ENCODE measurements at places on chromosomes 12 and 14.
A peak's percentile ranks its signal among the peaks of the same experiment; 100 is the strongest.

DNA sequence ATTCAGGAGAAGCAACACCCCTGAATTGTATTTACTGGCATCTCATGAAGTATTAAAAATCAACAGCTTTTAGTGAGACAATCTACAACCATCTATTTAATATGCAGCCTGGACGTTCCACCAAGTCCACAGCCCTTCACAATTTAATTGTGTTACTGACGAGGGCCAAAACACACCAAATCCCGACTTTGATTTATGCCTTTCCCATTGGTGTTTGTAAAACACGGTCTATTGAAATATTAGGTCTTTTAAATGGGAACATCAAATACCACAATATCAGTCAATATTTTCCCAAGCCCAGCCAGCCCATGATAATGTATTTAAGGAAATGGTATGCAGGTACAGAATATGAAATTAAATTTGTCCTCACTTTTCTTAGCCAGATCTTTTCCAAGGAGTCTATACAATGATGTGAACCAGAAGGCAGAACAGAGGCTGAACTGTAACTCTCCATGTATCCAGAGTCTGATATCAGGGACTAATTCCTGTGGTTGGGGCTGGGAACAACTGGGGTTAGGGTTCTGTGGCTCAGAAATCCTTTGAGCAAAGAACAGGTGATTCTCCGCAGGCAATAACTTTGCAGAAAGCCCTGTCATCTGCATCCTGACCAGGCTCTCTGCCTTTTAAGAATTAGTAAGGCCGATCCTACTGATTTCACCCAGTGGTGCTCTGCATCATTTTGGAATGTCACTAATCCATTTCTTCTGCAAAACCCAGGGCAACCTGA, 179.3 kb upstream of the GZMB start:
- no peak for DNase-seq

- no peak for DNase-seq
Observed at GRCh38 chr12:123384318-123384993, 524 bp downstream of the KMT5A start.

GRCh38 chr14:80427101-80427500, 215.8 kb upstream of the DIO2 start:
- DNase-seq = no peak

GRCh38 chr12:104006929-104007328, 41.3 kb downstream of the TDG start:
- no peak for DNase-seq

GRCh38 chr12:3249081-3249800, 172.1 kb downstream of the TSPAN9 start:
- DNase-seq = no peak

GRCh38 chr12:50477241-50477832, 27.4 kb upstream of the DIP2B start:
- no peak for DNase-seq

- DNase-seq = no peak
Observed at GRCh38 chr12:130162267-130162666, at the start of gene FZD10. Gene FZD10, plus strand, starts transcription at chr12:130162464. Its CDS starts 479 bp downstream, at chr12:130162943.

GRCh38 chr14:53894456-53894855, 62.2 kb downstream of the BMP4 start:
- no peak for DNase-seq

DNA sequence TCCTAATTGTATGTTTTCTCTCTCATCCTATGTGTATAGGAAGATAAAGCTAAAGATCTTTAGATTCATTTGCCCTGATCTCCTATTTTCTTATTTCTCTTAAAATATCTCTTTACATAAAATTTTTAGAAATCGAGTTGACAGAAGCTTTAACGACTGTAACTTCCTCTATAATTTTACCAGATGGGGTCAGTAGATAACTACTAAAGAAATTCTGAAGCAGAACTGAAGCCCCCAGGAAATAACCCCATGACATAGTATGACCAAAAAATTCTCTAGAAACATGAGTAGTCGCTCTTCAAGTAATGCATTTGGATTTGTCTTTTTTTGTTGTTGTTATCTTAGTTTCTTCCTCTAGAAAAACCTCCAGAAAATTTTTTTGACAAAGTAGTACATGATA, 288.0 kb downstream of the ERC1 start:
- no peak for DNase-seq

GRCh38 chr12:111454311-111454710, 48.6 kb downstream of the SH2B3 start:
- no peak for DNase-seq

DNA sequence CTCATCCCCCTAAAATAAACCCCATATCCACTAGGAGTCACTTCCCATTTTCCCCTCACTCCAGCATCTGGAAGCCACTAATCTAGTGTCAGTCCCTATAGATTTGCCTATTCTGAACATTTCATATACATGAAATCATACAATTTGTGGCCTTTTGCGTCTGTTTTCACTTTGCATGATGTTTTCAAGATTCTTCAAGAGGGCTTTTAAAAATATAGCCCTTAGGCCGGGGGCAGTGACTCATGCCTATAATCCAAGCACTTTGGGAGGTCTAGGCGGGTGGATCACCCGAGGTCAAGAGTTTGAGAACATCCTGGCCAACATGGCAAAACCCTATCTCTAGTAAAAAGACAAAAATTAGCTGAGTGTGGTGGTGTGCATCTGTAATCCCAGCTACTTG, 104.7 kb downstream of the VEZT start:
- DNase-seq = no peak

DNA sequence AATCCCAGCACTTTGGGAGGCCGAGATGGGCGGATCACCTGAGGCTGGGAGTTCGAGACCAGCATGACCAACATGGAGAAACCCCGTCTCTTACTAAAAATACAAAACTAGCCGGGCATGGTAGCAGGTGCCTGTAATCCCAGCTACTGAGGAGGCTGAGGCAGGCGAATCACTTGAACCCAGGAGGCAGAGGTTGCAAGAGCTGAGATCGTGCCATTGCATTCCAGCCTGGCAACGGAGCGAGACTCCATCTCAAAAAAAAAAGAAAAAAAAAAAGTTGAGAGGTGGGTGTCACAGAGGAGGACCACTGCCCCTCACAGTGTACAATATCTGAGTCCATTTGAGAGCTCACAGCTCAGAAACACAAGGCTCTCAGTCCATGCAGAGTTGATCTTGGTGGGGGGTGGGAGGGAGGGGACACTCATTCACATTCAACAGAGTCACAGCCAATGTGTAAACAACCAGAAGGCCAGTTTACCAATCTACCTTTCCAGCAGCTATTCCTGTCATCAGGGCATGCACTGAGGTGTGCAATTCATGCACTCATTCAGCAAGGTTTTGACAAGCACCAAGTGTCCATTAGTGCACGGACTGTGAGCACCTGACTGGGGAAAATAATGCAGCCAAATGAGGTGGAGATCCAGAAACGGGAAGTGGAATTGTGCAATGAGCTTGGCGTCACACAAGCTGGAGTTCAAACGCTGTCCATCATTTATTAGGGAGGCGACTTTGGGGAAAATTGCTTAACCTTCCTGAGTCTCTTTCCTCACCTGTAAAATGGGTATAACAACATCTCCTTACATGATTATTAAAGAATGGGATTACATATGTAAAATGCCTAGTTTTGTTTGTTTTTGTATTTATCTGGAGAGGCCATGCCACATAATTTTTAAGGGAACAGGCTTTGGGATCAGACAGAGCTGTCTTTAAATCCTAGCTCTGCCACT, 4.4 kb upstream of the EIF5 start:
- no peak for DNase-seq

- peak; percentile 67 for DNase-seq
Observed at GRCh38 chr14:75522224-75522982, at the start of gene BATF. Gene BATF, plus strand, starts transcription at chr14:75522469. Its CDS starts 214 bp downstream, at chr14:75522683.

DNA sequence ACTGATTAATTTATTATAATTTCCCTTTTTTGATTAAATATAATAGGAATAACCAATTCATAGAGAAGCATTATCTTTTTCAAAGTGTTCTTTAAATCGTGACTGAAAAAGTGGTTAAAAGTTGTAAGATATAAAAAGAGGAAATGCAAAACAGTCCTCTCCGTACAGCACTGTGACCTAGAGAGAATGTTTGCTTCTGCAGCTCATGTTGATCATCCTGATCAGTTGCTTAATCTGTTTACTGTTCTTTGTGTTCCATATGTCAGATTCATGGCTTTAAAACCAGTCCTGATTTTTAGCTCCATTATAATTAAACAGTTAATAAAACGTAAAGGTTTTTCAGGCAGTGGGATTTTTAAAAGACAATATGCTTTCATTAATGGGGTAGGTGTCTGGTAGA, 4.7 kb downstream of the TTC8 start:
- no peak for DNase-seq

DNA sequence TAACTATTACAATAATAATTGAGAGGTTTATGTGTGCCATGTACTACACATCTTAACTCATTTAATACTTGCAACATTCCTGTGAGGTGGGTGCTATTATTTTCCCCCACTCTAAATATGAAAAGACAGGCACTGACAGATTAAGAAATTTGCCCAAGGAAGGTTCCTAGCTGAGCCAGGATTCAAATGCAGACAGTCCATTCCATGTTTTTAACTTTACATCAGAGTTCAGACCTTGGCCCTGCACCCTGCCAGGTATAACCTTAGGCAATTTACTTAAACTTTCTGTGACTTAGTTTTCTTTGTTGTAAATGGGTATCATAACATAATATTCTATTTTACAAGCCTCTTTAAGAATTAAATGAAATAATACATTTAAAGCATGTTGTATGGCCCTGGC, 26.6 kb downstream of the RDH12 start:
- no peak for DNase-seq

GRCh38 chr14:81231540-81231939, 10.8 kb upstream of the GTF2A1 start:
- DNase-seq = no peak

DNA sequence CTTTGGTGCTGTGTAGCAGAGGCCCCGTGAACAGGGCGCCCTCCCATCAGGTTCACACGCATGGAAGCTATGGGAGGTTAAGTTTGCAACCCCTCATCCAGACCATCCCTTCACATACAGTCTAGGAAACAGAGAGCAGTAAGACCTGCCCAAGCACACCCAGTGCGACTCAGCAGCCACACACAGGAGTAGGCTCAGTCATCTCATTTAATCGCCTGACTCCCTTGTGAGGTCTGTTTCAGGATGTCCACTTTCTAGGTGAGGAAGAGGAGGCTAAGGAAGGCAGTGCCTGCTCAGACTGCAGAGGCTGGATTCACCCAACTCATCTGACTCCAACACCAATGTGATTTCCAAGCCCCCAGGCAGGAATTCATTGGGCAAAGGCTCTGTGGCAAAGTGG, 11.9 kb downstream of the BDKRB1 start:
- DNase-seq = no peak

- DNase-seq = no peak
Observed at GRCh38 chr12:1350055-1350933, 244.1 kb downstream of the FBXL14 start.

- no peak for DNase-seq
Observed at GRCh38 chr14:43647302-43647701, 859.8 kb downstream of the FSCB start.

GRCh38 chr14:33727606-33728005, 223.3 kb downstream of the EGLN3 start:
- DNase-seq = no peak

- DNase-seq = no peak
Observed at GRCh38 chr14:85534458-85535293, 4.7 kb downstream of the FLRT2 start.

DNA sequence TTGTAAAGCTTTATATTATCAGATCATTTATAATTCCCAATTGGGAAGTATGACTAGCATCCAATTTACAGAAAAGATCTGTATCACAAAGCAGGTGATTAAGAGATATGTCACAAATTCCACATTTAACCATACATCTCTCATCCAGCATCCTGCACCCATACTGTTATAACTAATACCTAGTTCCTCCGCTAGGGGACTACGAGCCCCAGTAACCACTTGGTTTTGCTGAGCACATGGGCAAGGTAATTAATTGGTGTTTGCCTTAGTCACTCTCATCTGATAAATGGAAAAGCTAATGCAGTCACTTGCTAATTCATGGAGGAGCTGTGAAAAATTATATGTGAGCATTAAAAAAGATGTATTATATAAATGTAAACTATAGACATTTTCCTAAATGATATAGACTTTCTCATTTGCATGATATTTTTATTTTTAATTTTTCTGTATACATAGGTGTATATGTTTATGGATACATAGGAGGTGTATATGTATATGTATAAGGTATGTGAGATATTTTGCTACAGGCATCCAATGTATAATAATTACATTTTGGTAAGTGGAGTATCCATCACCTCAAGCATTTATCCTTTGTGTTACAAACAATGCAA, 1031.8 kb downstream of the GALC start:
- no peak for DNase-seq

- no peak for DNase-seq
Observed at GRCh38 chr14:91350483-91350812, 67.2 kb downstream of the CCDC88C start.

DNA sequence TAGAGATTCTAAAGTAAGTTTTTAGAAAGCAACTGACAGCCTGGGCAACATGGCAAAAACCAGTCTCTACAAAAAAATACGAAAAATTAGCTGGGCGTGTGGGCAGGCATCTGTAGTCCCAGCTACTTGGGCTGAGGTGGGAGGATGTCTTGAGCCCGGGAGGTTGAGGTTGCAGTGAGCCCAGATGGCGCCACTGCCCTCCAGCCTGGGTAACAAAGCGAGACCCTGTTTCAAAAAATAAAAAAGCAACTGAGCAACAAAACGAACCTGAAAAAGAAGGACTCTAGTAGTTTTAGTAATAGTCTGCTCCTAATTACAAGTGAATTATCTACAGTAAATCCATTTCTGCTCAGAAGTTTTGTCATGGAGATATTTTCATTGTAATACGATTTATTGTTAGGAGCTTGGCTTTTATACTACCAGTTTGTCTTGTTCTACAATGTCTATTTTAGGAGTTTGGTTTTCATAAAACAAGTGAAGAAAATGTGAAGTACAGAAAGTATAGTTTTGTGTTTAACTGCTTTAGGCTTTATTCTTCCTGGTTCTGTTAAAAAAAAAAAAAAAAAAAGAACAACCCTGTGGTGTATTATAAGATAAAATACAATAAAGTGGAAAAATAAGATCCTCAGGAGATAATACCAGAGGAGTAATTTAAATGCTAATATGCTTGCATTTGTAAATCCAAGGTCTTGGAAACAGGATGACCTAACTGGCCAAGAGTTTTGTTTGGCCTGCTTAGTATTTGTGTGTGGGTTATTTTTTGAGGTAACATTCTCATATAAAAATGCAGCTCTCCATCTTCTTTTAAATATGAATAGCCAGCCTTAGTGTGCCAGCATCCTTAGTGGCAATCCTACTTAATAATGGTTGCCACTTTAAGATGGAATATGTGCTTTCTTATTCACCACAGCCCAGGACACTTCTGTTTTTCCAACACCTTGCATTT, 2.8 kb downstream of the TMX1 start:
- no peak for DNase-seq

GRCh38 chr12:87795555-87795954, 233.6 kb downstream of the C12orf50 start:
- DNase-seq = no peak

DNA sequence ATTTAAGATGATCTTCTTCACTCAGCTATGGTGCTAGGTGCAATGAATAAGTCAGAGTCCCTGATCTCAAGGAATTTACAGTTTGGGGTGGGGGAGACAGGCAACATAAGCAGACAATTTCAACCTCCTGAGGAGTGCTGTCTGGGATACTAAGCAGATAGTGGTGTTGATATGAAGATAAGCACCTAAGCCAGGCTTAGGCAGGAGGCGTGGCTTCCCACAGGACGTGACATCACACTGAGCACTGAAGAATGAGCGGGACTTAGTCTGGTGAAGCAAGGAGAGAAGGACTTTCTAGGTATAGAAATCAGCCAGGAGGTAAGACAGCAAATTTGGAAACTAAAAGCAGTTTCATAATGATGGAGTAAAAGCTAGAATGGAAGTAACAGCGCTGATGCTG, 6.8 kb downstream of the PRPH start:
- DNase-seq = no peak

All from stimulated activated CD8-positive, alpha-beta memory T cell treated with anti-CD3 and anti-CD28 coated beads, Interleukin-4, amount 100 ng/mL, for 1 hour (primary cell).